Activated CD4-positive, CD25-positive, alpha-beta regulatory T cell (primary cell): ENCODE measurements at places on chromosomes 11 and 22.

DNA sequence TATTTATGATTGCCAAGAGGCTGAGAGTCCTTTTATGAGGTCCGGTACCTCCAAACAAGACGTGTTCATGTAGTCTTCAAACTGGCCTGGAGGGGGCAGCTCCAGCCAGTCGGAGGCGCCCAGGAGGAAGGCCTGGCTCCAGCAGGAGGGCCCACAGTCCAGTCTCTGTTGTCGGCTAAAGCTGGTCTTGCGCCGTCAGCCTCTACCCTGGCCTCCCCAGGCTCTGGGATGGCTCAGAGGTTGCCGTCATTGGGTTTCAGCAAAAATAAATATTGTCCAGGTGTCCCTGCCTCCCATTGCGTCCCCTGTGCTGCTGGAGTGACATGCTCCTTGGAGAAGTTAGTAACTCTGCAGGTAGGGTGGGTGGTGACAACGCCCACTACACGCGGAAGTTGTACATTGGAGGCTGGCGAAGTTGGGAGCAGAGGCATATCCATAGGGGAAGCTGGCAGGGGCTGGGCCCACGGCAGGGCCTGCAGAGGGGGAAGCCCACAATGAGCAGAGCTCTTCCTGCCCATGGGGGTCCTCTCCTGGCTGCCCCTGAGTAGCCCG lies 1.0 kb upstream of the SLC25A1 start:
- no peak for DNase-seq

DNA sequence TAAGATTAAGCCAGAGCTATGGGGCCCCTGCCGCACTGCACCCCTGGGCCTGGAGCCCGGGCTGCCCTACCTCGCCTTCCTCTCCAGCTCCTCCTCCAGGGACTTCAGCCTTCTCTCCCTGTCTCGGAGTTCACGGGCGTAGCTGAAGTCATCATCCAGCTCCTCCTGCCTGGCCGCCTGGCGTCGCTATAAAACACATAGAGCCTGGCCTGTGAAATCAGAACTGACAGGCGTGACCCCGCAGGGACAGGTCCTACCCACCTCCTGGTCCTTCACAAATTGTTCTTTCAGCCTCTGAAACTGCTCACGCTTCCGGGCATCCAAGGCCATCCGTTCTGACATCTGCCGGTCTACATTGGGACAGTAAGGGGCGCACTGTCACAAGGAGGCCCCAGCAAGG lies 20.8 kb downstream of the TUBGCP6 start:
- no peak for DNase-seq

GRCh38 chr11:116379185-116379828 lies 393.5 kb downstream of the BUD13 start:
- DNase-seq = no peak

GRCh38 chr11:6705905-6706535 lies 22.9 kb upstream of the MRPL17 start:
- DNase-seq = no peak

- no peak for DNase-seq
Measured at GRCh38 chr11:14073849-14074476, 111.4 kb downstream of the SPON1 start.

DNA sequence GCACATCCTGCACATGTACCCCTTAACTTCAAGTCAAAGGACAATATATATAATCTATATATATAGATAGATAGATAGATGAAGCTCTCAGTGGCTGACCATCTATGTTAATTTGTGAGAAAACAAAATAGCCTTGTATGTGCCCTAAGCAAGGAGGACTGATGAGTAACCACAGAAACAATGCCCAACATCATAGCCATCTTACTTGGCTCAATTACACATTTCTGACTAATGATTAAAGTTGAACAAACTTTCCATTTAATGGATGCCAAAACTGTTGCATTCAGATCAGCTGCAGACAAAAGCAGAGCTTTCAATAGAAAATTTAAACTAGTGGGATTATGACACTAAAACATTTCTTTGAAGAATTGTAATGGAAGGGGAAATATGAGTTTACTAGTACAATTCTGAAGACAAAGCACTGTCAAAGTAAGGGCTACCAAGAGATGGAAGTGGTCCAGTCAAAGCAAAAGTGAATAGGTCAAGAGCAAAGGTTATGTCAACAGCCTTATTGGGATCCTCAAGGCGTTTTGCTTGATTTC lies 1188.2 kb upstream of the RAG2 start:
- no peak for DNase-seq

GRCh38 chr11:119051440-119052162 lies 5.4 kb downstream of the HYOU1 start:
- no peak for DNase-seq

DNA sequence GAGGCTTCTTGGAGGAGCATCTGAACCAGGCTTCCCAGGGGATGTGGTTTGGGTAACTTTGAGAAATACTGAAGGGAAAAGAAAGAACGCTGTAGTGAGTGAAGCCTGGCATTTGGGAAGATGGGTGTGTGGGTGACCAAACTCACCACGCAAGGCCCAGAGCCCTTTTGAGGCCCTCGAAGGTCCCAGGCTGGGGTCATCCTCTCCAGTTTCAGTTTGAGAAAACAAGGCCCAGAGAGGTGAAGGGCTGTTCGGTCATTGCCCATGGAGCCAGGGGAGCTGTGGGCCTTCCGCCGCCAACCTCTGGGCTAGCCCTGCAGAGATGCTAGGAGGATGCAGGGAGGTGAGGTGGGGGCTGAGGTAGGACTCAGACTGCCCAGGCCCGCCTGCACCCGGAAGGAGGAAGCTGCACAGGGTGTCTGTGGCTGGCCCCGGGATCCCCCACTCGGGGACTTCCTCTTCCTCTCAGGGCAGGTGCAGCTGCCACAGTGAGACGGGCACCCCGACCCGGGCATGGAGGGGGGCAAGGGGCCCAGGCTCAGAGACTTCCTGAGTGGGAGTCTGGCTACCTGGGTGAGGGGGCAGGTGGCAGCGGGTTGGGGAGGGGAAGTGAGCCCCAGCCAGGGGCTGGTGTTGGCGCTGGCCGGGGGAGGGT lies at the start of gene CCDC88B:
Gene CCDC88B (plus strand): TSS at position 451 of the 655 bp plus-strand sequence. CDS start 63 bp downstream, at position 514.
- peak; percentile 61 for DNase-seq

- DNase-seq = no peak
Measured at GRCh38 chr11:120244476-120245365, 4.8 kb downstream of the POU2F3 start.

- DNase-seq = no peak
Measured at GRCh38 chr11:29173660-29174062, 843.2 kb downstream of the KCNA4 start.

DNA sequence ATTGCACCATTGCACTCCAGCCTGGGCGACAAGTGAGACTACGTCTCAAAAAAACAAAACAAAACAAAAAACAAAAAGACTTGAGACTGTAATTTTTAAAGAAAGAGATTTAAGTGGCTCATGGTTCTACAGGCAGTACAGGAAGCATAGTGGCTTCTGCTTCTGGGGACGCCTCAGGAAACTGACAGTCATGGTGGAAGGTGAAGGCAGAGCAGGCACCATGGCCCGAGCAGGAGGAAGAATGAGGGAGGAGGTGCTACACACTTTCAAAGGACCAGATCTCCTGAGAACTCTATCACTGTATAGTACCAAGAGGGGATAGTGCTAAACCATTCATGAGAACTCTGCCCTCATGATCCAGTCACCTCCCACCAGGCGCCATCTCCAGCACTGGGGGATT lies 52.0 kb downstream of the CBL start:
- DNase-seq = no peak

- no peak for DNase-seq
Measured at GRCh38 chr11:5992604-5993251, 5.9 kb upstream of the OR52L1 start.

DNA sequence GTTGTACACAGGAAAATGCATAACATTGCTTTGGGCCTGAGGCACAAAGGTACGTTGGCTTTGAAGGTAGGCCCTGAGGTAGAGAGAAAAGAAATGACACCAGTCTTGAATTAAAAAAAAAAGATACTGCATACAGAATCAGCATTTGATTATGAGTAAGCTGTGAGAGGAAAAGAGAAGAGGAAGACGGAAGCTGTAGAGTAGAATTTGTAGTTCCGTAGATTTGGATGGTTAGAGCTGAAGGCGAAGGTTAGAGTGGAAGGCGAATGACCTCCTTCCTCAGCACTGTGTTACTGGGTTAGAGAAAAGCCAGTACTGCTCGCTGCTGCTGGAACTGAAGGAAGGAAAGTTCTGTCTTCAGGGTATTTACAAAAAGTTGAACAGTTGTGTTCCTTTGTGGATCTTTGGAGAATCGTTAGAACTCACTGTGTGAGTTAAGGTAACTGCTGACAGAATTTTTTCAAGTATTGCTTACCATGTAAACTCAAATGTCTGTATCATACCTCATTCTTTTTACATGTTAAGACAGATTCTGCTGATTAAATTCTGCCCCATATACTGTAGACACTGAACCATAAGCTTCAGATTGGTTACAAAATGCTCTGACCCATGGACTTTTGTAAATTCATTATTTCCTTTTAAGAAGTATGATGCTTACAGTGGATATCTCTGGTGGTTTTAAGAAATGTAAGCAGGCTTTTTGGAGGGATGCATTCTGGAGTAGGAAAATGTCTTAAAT lies 50.2 kb downstream of the MCAM start:
- DNase-seq = no peak

DNA sequence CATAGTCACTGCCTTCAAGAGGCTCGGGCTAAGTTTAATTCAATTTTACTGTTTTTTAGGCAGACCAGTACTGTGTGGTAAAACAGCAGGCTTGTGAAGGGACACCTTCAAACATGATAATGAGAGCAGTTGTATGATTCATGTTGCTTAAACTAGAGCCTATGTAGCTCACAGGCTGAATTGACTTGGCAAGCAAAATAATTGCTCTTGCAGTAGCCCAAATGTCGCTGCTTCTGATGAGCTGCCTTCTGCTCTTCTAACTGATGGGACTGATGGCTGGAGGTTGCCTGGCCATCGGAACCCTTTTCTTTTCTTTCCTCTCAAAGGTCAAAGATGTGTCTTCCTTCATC lies 137.6 kb downstream of the MAML2 start:
- no peak for DNase-seq

DNA sequence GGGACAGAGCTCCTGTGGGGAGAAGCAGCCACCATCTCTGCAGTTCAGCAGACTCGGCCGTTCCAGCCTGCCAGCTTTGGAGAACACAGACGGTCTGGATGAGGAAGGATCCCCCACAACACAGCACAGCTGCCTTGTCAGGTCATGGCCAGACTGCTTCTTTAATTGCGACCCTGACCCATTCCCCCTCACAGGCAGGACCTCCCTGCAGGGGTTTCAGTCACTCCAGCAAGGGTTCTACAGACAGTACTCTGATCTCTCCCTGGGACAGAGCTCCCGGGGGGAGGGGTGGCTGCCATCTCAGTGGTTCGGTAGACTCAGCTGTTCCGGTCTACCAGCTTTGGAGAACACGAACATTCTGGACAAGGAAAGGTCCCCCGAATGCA lies 173.5 kb downstream of the TTC28 start:
- DNase-seq = no peak

- no peak for DNase-seq
Measured at GRCh38 chr11:76783294-76783895, at the start of gene TSKU. TSS of gene TSKU (plus strand) at chr11:76783356. CDS start at chr11:76795617, 12,261 bp downstream.

DNA sequence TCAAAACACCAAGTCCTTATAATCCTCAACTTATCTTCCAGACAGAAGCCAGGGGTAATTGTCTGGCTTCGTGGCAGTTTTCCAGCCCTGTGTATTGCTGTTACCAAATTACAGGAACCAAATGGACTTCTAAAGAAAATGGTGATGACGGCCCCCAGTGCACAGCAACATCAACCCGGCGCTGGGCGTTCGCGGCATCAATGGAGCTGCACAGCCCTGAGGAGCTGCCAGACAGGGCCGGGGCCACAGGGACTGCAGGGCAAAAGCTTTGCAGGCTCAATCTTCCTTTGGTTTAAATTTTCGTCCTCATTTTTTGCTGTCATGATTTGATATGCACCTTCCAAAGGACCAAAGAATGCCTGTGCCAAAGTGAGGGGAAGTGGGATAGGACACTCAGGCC lies 292.5 kb downstream of the BRD1 start:
- DNase-seq = no peak

DNA sequence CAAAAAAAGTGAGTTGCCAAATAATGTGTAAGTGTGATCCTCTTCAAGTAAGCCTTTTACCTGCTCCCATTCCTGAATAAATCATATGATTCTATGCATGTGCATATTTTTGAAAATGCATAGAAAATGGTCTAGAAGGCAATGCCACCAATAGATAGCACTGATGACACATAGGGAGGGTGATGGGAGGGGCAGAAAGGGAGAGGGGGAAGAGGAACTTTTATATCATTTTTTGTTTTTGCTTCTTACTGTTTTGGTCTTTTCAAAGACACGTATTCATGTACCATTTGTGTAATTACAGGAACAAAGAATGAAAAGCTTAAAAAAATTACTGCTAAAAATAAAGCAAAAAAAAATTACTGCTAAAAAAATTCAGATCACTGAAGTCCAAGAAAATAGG lies 60.8 kb downstream of the C11orf58 start:
- no peak for DNase-seq

DNA sequence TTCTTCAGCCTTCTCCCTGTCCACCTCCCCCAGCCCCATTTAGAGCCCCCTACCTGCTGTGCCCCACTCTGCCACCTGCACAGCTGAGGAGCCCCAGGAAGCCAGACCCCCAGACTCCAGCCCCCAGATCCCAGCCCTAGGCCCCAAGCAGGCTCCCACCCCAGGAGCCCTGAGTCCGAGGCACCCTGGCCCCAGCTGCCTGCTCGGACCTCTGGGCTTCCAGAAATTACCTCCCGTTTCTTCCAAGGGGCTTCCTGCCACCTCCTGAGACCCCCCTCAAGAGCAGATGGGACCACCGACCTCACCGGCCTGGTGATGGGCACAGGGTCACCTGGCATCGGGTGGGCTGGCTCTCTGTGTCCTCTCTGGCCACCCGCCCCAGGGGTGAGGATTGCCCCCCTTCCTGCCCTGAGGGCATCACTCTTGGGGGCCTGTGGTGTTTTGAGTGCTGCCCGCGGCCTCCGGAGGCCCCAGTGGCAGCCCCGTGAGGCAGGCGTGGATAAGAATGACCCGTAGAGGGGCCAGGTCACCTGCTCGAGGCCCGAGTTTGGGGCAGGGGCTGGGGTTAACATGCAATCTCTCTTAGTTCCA lies 18.3 kb upstream of the TALDO1 start:
- no peak for DNase-seq

GRCh38 chr11:31870609-31871309 lies 59.6 kb upstream of the PAX6 start:
- DNase-seq = no peak

- no peak for DNase-seq
Measured at GRCh38 chr11:105399511-105399910, 210.4 kb upstream of the GRIA4 start.

DNA sequence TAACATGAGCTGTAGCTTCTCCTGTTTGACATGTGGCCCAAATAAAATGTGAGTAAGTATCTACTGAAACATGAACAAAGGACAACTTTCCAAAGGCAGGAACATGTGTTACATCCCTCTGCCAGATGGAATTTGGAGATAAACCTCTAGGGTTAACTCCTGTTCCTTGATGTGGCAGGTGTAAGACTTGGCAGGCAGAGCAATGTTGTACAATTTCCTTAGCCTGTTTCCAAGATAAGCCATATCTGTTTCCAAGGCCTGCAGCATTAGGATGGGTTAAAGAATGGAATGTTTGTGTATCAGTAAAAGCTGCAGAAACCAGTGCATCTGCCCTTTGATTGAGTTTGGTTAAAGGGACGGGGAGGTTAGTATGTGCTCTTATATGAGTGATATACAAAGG lies 8.8 kb upstream of the DNAJB13 start:
- no peak for DNase-seq

- no peak for DNase-seq
Measured at GRCh38 chr11:105152021-105152512, 12.5 kb upstream of the CARD18 start.

- DNase-seq = peak; percentile 74
Measured at GRCh38 chr11:75532200-75533048, 6.7 kb upstream of the GDPD5 start.
